ENCODE measurements at places on chromosomes 4 and X.

DNA sequence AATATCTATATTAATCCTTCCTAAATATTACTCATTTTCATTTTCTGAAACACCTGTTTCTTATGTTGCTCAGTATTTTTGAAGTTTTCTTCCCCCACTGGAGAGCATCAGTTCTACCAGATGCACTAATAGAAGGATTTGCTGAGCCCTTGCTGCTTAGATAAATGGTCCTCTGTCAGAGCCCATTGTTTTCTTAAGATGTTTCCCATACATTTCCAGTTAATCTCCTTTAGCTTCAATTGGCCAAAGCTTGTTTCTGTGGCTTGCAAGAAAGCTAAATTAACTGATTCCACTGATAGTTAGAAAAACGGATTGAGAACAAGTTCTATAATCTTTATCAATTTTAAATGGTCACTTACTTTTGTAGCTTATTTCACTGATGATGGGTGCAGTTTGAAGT, 1425.5 kb downstream of the PCDH18 start:
- DNase-seq, result no peak

- no peak for DNase-seq
Measured at GRCh38 chrX:39157796-39158195, 356.5 kb downstream of the MID1IP1 start.

DNA sequence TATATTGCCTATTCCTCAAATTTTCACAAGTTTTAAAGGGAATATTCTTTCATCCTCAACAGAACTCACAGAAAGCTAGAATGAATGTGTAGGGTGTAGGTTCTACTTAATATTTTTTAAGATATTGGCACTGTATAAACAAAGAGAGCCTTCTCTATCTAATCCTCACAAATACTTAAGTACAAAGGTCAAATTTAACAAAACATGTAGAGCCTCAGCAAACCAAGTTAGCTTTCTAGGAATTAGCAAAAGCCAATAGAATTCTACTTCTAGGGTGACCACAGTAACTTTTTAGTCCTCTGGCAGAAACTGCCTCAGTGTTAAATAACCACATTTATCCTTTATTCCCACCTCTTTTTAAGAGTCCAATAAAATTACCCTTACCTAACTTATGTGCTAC, 19.3 kb downstream of the DHX15 start:
- DNase-seq, result no peak

GRCh38 chr4:183223053-183223452, 97.0 kb downstream of the CLDN22 start:
- DNase-seq, result no peak

- DNase-seq, result no peak
Measured at GRCh38 chr4:80215449-80216052, 18.2 kb downstream of the PRDM8 start.

- DNase-seq, result no peak
Measured at GRCh38 chr4:157564218-157564617, 343.7 kb downstream of the GRIA2 start.

- no peak for DNase-seq
Measured at GRCh38 chrX:107420571-107420970, 28.9 kb upstream of the FRMPD3 start.

GRCh38 chr4:169158046-169158445, 112.7 kb downstream of the SH3RF1 start:
- no peak for DNase-seq

GRCh38 chr4:169163495-169163894, 107.3 kb downstream of the SH3RF1 start:
- DNase-seq, result no peak

GRCh38 chr4:124945422-124945821, 232.9 kb upstream of the ANKRD50 start:
- DNase-seq, result no peak

DNA sequence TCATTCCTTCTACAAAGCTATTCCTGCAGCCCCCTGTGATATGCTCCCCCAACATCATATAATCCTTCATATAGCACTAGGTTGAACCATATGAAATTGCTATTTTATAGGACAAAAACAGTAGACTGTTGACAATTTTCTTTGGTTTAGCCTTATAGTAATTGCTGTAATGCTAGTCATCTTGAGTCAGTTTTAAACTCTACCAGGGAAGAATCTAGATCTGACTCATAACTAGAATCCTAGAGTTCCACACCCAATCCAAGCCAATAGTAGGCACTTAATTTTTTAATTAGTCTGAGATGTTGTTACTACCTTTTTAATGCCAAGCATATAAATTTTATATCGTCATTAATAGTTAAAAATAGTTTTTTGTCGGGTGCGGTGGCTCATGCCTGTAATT, 136.8 kb downstream of the CHRNA9 start:
- no peak for DNase-seq

GRCh38 chrX:155086961-155087735, 15.8 kb downstream of the BRCC3 start:
- DNase-seq, result no peak

GRCh38 chrX:153515435-153515834, 2.0 kb upstream of the ATP2B3 start:
- DNase-seq, result no peak

GRCh38 chrX:103628386-103629317, at the start of gene TCEAL1:
TCEAL1 (plus strand) TSS chrX:103628975; CDS start chrX:103629917, 942 bp downstream.
- no peak for DNase-seq

DNA sequence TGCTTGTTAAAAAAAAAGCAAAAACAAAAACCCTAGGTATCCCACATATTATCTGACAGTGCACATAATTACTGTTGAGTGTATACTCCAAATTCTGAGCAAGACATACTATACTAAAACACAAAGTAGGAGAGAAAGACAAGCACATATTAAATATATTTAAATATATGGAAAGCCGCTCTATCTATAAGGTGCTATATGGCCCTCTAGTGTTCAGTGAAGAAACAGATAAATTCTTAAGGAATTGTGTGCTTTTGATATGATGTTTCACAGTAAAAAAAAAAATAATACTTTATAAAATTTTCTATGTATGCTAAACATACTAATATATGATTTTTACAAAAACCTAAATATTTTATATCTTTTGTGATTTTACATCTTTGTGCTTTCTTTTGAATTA, 137.8 kb downstream of the FBXW7 start:
- no peak for DNase-seq

DNA sequence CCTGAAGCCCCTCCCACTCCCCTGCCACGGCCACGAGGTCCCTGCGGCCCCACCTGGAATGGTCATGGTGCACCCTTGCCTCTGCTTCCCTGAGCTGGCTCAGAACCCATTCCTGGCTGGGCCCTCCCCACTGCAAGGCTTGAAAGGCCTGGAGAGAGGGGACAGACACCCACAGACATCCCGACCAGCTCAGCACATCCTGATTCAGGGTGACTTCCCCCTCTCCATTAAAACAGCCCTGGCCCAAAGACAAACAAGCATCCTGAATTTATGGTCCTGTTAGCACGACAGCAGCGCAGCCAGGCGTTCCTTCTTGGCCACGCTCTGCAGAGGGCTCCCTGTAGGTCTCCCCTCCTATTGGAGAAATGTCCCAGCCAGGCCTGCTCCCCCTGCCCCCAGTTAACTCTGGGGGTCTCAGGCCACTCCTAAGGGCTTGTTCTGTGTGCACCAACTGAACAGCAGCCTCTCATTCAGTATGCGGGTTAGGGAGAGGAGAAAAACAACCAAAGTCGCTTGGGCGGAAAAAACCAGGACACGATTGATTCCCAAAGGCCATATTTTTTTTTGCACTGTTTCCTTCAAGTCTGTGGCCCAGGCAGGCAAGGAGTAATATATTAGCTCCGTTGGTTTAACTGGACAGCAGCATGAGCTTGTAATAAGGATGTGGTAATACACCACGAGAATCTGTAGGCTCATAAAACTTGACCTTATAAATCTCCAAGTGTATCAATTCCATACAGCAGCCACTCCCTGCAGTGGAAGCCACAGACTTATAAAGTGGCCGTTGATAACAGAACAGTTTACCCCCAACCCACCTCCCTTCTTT, 106.7 kb upstream of the MSX1 start:
- DNase-seq, result no peak

DNA sequence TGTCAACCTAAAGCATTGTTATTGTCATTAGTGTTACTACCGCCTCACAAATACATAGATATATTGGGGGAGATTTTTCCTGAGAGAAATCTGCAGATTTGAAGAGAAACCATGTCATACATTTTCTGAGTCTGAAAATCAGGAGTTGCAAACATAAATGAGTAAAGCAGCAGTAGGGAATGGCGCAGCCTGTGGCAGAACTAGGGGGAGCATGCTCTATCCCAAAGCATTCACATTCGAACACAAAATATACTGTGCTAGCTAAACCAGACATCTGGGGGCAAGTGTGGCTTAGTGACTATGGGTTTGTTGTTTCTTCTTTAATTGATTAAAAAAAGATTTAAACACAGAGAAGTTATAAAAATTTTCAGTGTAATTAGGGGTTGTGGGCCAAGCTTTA, 83.2 kb downstream of the CPE start:
- no peak for DNase-seq

DNA sequence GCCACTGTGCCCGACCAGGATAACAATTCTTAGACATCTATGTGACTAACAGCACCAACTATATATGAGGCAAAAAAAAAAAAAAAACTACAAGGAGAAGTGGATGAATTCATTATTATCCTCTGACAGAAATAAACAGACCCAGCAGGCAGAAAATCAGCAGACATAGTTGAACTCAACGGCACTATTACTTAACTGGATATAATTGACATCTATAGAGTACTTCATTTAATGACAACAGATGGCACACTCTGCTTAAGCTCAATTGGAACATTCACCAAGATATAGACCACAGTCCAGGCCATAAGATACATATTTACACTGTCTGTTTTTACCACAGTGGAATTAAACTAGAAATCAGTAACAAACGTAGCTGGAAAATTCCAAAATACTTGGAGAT, 13.3 kb downstream of the CLDN22 start:
- no peak for DNase-seq

DNA sequence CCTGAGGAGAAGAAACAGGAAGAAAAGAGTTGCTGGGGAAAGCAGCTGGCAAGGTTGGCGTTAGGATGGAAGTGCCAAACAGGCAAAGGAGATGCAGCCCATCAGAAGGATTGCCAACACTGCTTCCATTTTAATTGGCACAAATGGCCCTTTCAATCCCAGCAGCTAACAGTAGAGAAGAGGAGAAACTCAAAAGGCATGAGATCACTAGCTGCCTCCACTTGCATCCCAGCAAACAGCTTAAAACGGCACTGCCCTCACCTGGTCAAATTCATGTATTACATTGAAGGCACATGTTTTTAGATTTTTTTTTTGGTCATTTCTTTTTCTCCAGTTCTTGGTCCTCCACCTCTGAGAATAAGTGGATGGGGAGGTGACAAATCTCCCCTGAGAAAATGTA, 14.9 kb upstream of the LOC101059915 start:
- DNase-seq, result no peak

- DNase-seq, result no peak
Measured at GRCh38 chr4:113574636-113575103, 186.9 kb downstream of the CAMK2D start.

DNA sequence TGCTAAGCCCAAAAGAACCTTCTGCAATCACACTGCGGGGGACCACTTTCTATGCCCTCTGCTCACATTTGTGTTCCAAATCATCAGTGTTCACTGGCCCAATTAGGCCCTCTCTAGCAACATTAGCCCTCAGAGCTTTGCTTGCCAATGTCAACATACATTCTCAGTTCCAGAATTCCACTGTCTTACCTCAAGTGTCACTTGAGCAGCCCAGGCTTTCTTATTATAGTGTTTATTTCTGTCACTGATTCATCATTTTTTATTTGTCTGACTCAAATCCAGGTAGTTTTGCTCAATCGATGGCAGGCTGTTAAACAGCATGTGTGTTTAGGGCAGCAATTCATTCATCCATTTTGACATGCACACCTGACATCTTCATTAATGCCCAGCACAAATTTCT, 291.2 kb downstream of the TEX13A start:
- DNase-seq, result no peak

- no peak for DNase-seq
Measured at GRCh38 chr4:81743731-81744435, 272.2 kb upstream of the RASGEF1B start.

DNA sequence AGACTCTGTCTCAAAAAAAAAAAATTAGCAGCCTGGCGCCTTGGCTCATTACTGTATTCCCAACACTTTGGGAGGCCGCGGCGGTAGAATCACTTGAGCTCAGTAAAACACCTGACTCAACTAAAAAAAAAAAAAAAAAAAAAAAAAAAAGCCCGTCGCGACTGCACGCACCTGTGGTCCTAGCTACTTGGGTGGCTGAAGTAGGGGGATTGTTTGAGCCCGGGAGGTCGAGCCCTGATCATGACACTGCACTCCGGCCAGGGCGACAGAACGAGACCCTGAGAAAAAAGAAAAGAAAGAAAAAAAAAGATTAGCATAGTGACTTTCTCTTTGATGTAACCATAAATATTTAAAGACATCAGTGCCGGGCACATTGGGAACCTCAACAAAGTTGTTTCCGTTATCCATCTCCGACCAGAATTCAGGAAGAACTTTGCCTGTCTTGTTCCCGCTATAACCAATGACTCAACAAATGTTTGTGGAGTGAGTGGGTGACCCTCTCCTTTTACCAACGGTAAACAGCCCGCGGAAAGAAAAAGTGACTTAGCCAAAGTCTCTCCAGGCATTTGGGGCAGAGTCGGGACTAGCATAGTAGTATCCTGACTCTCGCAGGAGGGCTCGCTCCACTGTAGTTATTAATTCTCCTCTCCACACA, 553 bp upstream of the MED28 start:
- no peak for DNase-seq

- DNase-seq, result no peak
Measured at GRCh38 chrX:136097871-136098805, 49.2 kb upstream of the FHL1 start.

GRCh38 chr4:127140306-127140705, 492.5 kb upstream of the INTU start:
- DNase-seq, result no peak

GRCh38 chrX:110408949-110409588, 50.4 kb downstream of the RTL9 start:
- no peak for DNase-seq

GRCh38 chr4:1987721-1988326, 20.9 kb downstream of the NELFA start:
- DNase-seq, result no peak

DNA sequence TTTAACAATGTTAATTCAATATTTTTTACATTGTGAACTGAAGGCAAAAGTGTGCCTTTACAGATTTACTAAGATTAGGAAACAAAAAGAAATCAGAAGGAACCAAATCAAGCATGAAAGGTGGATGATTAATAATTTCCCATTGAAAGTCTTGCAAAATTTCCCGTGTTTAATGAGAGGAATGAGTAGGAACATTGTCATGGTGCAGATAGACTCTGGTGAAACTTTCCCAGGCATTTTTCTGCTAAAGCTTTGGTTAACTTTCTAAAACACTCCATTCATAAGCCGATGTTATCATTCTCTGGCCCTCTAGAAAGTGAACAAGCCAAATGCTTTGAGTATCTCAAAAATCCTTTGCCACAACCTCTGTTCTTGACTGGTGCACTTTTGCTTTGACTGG, 1522.8 kb upstream of the PABPC4L start:
- no peak for DNase-seq

- DNase-seq, result no peak
Measured at GRCh38 chr4:109877400-109877799, 29.5 kb downstream of the LRIT3 start.

DNA sequence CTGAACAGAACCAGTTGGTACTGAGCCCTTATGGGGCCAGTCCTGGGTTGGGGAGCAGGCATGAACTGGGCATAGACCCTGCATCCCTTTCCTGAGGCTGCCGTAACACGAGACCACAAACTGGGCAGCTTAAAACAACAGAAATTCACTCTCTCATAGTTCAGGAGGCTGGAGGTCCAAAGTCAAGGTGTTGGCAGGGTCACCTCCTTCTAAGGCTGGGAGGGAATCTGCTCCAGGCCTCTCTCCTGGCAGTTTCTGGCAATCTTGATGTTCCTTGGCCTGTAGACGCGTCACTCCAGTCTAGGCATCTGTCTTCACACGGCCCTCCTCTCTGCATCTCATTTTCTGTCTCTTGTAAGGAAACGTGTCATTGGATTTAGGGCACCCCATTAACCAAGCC, 19.8 kb upstream of the SORCS2 start:
- DNase-seq, result no peak

All from stimulated activated CD4-positive, alpha-beta T cell treated with anti-CD3 and anti-CD28 coated beads, Interleukin-1b, Interleukin-23, amount 100 ng/mL, for 1 hour (primary cell).